ENCODE measurements at places on chromosomes 3 and 15. TPM values are rescaled to one million over a fixed set of nuclear protein-coding genes. Genes with fewer than 3 reads are reported as not detected.

TM4SF4 gene
- total RNA-seq, result 0.97 TPM

CLSTN2 gene
- total RNA-seq, result not detected

CCR8 gene
- not detected for total RNA-seq

- H3K4me1 ChIP-seq, result no peaks in the 10 kb centered on the region
- no peak overlapping the region for H3K4me3 ChIP-seq
- no peaks in the 10 kb centered on the region for H3K36me3 ChIP-seq
- no peak overlapping the region for H3K27ac ChIP-seq
- no peaks in the 10 kb centered on the region for H3K27me3 ChIP-seq
- DNase-seq, result no peak
Observed at GRCh38 chr3:42957573-42957972, 21.5 kb upstream of the GASK1A start.

PTPRG gene
- 39.6 TPM for total RNA-seq

DNA sequence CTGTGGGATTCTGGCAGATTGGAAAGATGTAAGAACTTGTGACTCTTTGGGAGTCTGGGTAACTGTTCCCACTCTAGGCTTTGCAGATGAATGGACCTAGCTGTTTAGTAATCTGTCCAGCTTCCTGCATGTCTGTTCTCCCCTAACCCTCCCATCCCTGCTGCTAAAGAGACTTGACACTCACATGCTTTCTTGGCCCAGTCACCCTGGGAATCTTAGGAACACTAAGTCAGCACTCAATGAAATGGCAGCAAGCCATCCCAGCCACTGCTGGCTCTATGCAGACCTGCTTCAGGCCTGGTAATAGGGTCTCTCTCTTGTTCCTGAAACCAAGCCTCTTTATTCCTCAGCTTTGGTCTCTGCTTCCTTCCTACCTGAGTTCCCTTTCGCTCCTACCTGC is 63.7 kb upstream of the THSD4 start:
- DNase-seq, result peak; percentile 69
- peak overlapping the region; percentile 95 for H3K27ac ChIP-seq

- peak; percentile 93 for DNase-seq
- no peak overlapping the region for H3K4me3 ChIP-seq
- no peaks in the 10 kb centered on the region for H3K27me3 ChIP-seq
- H3K4me1 ChIP-seq, result peaks cover 14% of the 10 kb centered on the region
Observed at GRCh38 chr3:183265834-183266417, 12.9 kb downstream of the B3GNT5 start.

GRCh38 chr3:9422712-9423424 is 25.5 kb downstream of the SETD5 start:
- H3K36me3 ChIP-seq, result peaks cover 22% of the 10 kb centered on the region
- peak overlapping the region; percentile 95 for H3K27ac ChIP-seq
- H3K27me3 ChIP-seq, result no peaks in the 10 kb centered on the region
- peaks cover 55% of the 10 kb centered on the region for H3K4me1 ChIP-seq
- H3K4me3 ChIP-seq, result peak overlapping the region; percentile 59
- DNase-seq, result peak; percentile 94

DNA sequence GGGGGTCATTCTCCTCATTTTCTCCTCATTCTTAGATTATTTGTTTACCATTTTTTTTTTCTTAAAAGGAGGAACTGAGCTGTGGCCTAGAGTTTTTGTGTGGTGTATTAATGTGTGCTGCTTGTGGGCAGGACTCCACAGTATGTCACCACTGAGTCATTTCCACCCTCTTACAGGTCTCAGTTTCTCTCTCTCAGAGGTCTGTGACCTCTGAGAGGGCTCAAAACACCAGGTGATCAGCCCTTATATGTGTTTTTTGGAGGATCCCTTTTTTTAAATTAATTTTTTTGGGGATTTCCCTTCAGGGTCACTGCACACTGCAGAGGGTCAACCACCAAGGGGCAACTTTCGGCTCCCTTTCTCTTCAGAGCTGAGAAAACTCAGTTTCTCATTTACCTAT is 166.4 kb downstream of the SUCNR1 start:
- H3K27me3 ChIP-seq, result no peaks in the 10 kb centered on the region
- no peaks in the 10 kb centered on the region for H3K4me1 ChIP-seq
- no peak overlapping the region for H3K27ac ChIP-seq
- no peaks in the 10 kb centered on the region for H3K36me3 ChIP-seq
- no peak overlapping the region for H3K4me3 ChIP-seq

DNA sequence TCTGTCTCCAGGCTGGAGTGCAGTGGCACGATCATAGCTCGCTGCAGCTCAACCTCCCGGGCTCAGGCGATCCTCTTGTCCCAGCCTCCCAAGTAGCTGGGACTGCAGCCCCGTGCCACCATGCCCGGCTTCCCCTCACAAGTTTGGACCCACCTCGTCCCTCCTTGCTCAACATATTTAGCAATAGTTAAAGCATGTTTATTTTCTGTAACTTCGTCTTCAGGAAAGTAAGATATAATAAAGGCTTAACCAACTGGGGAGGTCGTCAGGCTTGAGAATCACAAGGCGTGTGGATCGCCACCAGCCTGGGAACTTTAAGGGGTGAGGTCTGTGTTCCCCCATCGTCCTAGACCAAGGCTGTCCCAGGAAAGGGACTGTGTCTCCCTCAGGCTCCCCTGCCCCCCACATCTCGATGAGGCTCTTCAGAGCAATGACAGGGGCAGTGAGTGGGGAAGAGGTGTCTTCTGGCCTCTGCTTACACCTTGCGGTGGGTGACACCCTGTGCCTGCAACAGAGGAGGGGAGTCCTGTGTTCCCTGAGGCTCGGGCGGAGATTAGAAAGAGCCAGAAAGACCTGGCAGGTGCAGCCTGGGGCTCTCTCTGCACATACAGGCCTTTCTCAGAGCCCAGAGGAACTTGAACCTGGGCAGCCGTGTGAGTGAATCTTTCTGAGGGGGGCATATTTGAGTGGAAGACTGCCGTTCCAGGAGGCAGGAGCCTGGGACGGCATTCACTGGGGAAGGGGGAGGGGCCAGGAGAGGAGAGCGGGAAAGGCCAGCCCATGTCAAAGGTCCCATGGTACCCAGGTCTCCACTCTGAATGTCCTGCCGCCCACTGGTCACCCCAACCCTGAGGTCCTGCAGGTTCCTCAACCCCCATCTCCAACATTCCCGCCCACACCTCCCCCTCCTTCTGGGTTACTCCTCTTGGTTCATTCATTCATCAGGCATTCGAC is 152.3 kb downstream of the SMAD6 start:
- no peak for DNase-seq
- H3K4me3 ChIP-seq, result no peak overlapping the region
- peaks cover 29% of the 10 kb centered on the region for H3K4me1 ChIP-seq
- no peaks in the 10 kb centered on the region for H3K27me3 ChIP-seq
- H3K27ac ChIP-seq, result no peak overlapping the region

GRCh38 chr3:52930748-52931147 is 33.4 kb upstream of the STIMATE start:
- H3K36me3 ChIP-seq, result no peaks in the 10 kb centered on the region
- no peak overlapping the region for H3K4me3 ChIP-seq

DNA sequence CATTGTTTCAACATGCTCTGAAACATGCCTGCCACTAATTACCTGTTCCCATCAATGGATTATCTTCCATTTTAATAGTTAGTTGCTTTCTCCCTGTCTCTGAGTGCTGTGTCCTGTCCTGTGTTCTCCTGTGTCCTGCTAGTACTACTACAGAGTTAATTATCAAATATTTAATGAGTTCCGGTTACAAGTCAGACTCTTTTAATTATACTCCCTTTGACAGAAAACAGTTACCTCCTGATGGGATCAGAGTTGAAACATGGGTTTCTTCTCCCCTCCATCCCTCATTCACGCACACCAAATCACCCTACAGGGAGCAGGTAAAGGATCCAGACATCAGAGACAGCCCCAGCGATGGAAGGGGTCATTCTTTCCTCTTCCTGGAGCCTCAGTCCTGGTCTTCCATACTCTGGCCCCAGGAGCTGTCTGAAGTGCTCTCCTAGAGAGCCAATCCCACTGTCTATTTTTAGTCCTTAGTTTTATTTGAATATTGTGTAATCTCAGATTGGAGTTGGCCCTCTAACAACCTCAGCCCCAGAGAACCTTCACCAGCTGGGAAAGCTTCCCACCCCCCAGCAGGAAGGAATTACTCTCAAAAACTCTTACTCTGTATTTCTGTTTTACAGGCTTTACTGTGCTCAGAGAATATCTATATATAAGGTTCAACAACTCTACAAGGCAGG is 137.0 kb upstream of the C2CD4B start:
- no peak overlapping the region for H3K4me3 ChIP-seq
- DNase-seq, result peak; percentile 17
- H3K36me3 ChIP-seq, result no peaks in the 10 kb centered on the region
- H3K27ac ChIP-seq, result no peak overlapping the region

- no peak for DNase-seq
- H3K4me3 ChIP-seq, result no peak overlapping the region
- no peak overlapping the region for H3K27ac ChIP-seq
- no peaks in the 10 kb centered on the region for H3K36me3 ChIP-seq
- no peaks in the 10 kb centered on the region for H3K4me1 ChIP-seq
Observed at GRCh38 chr3:13045904-13046568, 27.2 kb downstream of the IQSEC1 start.

DNA sequence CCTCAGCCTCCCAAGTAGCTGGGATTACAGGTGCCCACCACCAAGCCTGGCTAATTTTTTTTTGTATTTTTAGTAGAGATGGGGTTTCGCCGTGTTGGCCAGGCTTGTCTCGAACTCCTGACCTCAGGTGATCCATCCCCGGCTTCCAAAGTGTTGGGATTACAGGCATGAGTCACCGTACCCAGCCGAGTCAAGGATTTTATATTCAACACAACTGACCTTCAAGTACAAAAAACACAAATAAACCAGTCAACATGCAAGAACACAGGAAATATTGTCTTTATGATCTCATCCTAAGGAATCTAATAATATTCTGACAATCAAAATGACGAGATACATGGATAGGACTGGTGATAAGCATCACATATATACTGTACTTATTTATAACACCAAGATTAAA is 37.9 kb downstream of the TJP1 start:
- DNase-seq, result no peak
- H3K36me3 ChIP-seq, result peaks cover 6% of the 10 kb centered on the region
- peaks cover 17% of the 10 kb centered on the region for H3K4me1 ChIP-seq
- no peaks in the 10 kb centered on the region for H3K27me3 ChIP-seq
- H3K4me3 ChIP-seq, result no peak overlapping the region

C2CD4A gene
- total RNA-seq, result not detected

DNA sequence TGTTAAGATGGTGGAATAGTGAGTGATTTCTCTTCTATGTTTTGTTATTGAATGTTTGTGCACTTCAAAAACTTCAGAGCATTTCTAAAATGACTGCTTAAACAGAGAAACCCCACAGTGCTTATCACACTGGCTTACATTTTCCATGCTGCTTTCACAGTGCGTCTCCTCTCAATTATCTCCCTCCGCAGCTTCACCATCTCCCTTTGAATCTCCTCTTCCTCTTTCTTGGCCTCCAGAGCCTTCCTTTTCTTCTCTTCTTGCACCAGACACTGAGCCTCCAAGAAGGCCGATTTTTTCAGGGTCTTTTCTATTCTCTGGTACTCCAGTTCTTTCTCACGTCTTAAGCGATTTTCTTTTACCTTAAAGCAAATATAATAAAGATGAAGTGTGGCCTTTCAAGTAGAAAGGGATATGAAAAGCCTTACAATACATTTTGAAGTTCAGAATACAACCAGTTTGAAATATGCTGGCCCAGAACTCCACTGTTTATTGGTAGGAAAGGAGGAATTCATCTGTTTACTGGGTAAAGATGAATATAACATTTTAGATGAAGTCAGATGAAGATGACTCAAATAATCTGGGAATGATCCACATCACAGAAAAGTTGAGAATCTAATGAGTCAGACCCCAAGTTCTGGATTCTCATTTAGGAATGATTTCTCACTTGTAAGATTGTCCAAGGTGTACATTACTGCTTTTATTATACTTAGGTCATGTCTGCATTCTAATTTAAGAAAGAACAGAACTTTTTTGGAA is 21.4 kb downstream of the CCDC191 start:
- H3K4me1 ChIP-seq, result peaks cover 17% of the 10 kb centered on the region
- 0 out of 2 replicates have a peak overlapping the region, but pooled peaks have one; percentile 22 for H3K27ac ChIP-seq
- no peaks in the 10 kb centered on the region for H3K27me3 ChIP-seq
- DNase-seq, result peak; percentile 74
- H3K4me3 ChIP-seq, result no peak overlapping the region

GRCh38 chr3:66115858-66116654 is 77.3 kb upstream of the MAGI1 start:
- H3K27ac ChIP-seq, result peak overlapping the region; percentile 83
- no peaks in the 10 kb centered on the region for H3K27me3 ChIP-seq
- H3K4me1 ChIP-seq, result peaks cover 31% of the 10 kb centered on the region

SSUH2 gene
- total RNA-seq, result 0.76 TPM

GRCh38 chr3:6439226-6439625 is 421.7 kb upstream of the GRM7 start:
- no peaks in the 10 kb centered on the region for H3K27me3 ChIP-seq
- no peak for DNase-seq
- H3K4me1 ChIP-seq, result no peaks in the 10 kb centered on the region
- no peaks in the 10 kb centered on the region for H3K36me3 ChIP-seq
- no peak overlapping the region for H3K4me3 ChIP-seq

ANKRD34C gene
- not detected for total RNA-seq

- DNase-seq, result peak; percentile 91
- H3K4me3 ChIP-seq, result peak within 1 kb of the TSS; percentile 81
- no peaks in the 10 kb centered on the region for H3K27me3 ChIP-seq
- H3K36me3 ChIP-seq, result no peaks in the 10 kb centered on the region
- peaks cover 34% of the 10 kb centered on the region for H3K4me1 ChIP-seq
Observed at GRCh38 chr3:111859061-111859973, at the start of gene PHLDB2. PHLDB2 (plus strand) TSS chr3:111859265; CDS start chr3:111884078, 24,813 bp downstream.

SUMF1 gene
- total RNA-seq, result 79.9 TPM

GRCh38 chr15:64547275-64547674 is 86.9 kb downstream of the ZNF609 start:
- no peak overlapping the region for H3K27ac ChIP-seq
- no peak for DNase-seq
- H3K36me3 ChIP-seq, result no peaks in the 10 kb centered on the region
- H3K4me3 ChIP-seq, result no peak overlapping the region
- no peaks in the 10 kb centered on the region for H3K4me1 ChIP-seq
- no peaks in the 10 kb centered on the region for H3K27me3 ChIP-seq

DNA sequence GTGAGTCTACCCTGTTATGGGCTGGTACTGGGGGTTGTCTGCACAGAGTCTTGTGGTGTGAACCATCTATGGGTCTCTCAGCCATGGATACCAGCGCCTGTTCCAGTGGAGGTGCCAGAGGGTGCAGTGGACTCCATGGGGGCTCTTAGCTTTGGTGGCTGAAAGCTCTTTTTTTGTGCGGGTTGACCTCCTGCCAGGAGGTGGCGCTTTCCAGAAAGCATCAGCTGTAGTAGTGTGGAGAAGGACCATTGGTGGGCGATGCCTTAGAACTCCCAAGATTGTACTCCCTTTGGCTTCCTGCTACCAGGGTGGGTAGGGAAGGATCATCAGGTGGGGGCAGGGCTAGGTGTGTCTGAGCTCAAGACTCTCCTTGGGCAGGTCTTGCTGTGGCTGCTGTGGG is 602.6 kb downstream of the RSL24D1 start:
- no peaks in the 10 kb centered on the region for H3K27me3 ChIP-seq
- DNase-seq, result no peak

DNA sequence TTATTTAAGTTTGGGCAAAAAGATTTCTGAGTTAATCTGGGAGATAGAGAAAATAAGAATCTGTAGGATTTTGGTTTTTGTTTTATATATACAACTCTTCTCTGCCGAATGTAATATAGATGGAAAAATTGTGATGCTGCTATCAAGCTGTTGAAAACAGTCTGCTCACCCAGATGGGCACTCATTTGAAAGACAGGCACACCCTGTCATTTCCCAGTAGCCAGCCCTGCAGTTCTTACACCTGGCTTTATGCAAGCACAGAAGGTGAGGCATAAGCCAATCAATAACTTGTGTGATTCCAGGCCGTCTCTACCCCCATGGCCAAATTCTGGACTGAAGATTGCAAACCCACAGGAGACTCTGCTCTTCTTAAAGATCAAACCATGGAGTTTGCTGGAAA is 27.1 kb upstream of the PTX3 start:
- H3K27ac ChIP-seq, result no peak overlapping the region
- H3K27me3 ChIP-seq, result no peaks in the 10 kb centered on the region
- H3K36me3 ChIP-seq, result peaks cover 3% of the 10 kb centered on the region
- no peak overlapping the region for H3K4me3 ChIP-seq
- DNase-seq, result no peak

ITIH1 gene
- not detected for total RNA-seq
